ENCODE measurements at places on chromosomes 13 and 19.

DNA sequence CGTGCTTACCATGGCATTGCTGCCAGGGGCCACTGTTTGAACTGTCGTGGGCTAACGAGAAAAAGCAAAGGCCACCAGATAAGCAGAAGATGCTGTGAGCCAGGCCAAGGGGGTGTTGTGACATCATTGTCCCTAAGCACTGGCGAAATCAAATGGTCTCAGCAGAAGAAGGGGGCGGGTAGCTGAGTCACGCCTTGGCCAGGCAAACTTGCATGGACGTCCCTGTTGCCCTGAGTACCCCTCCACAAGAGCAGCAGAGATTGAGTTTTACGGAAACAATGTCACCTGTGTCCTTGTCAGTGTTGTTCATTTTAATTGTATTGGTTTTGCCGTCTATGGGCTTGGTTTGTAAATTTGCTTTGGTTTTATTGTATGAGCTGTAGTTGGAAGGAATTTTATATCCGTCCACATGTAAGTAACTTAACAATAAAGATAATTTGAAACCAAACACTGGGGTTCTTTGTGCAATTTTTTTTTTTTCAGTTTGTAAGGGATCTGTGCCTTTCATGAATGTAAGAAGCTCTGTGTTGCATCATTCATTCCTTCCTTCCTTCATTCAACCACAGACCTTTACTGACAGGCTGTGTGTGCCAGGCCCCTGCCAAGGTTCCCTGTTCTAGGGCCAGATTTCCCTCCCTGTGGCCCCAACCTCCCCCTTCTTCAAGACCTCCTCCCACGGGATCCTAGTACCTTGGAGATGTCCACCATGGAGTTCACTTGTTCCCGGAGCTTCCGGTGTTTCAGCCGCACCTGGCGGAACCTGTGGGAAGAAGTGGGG is 12.3 kb downstream of the KCNN4 start:
- no peak for DNase-seq

- DNase-seq: no peak
These were observed 15.6 kb downstream of the RHPN2 start for GRCh38 chr19:33048806-33049676.

GRCh38 chr13:26680123-26680450 is 80.5 kb downstream of the GPR12 start:
- no peak for DNase-seq

DNA sequence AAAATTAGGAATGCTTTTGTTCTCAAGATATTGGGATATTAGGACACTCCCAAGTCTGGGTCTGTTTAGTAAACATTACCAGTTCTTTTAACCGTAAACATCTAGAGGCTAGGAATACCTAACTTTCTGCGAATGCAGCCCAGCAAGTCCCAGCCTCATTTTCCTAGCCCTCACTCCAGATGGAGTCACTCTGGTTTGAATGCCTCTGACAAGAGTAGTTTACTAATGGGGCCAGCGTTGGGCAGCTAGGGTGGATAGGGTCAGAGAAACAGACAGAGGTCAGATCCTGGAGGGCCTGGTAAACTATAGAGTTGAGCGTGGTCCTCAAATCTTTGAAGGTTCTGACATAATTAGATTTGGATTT is 53.6 kb downstream of the WDFY2 start:
- DNase-seq: no peak

- DNase-seq: no peak
These were observed 2040.3 kb upstream of the PCDH20 start for GRCh38 chr13:63455938-63456337.

DNA sequence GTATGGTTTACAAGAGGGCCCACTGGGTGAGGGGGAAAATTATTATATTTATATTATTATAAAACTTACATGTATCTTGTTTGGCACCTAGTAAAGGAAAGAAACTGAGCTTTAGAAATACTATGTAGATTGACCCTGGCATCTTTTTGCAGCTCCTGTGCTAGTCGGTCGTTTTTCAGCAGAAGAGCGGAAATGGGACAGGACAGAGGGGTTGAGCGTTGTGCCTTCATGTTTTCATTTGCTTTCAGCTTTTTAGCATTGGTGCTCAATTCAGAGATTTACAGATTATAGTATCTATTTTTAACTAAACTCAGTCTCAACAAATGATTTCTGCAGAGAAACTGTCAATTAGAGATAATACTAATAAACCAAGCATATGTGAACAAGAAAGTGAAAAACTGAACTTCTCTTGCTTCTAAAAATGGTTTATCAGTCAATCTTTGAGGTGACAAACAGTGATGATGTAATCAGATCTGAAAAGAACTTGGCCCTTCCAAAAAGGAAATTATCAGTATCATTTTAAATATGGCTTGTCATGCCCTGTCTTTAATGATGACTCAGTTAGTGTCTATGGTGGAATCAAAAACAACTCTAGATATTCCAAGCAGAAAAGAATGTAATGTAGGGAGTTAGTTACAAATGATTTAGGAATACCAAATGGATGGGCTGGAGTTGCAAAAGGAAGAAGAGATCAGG is 56.9 kb upstream of the KCTD4 start:
- no peak for DNase-seq

DNA sequence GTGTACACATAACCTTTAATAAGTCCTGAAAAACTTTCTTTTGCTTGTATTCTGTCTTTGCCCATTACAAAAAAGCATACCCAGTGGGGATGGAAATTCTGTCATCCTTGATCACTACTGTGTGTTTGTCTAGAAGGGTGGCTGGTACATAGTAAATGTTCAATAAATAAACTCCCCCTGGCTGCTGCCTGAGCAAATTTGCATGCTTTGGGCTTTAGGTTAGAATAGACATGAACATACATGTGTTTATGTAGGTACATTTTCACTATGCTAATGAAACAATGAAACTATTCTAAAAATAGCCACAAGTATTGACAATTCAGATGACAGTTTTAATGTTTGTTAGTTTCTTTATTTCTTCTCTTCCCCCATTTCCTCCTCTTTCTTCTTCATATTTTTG is 36.1 kb downstream of the TNFSF13B start:
- DNase-seq: no peak

- no peak for DNase-seq
These were observed 4.3 kb downstream of the NDFIP2 start for GRCh38 chr13:79485014-79485811.

DNA sequence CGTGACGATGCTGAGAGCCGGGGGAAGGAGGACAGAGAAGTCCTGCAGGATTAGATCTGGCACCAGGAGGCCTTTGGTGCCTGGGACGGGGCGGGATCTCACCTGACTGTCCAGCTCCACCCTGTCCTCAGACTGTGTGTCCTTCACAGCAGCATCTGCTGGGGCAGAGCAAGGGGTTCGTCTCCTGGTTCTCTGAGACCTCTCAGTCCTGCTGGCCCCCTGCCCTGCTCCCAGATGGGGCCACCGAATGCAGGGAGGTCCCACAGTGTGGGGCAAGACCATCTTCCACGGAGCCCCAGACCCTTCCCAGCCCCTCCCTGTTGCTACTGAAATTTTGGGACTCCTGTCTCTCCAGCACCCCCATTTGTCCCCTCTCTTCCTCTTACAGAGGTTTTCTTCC is 4.5 kb downstream of the LILRB3 start:
- DNase-seq: no peak

GRCh38 chr19:43895727-43896308 is 39.3 kb downstream of the ZNF45 start:
- no peak for DNase-seq

DNA sequence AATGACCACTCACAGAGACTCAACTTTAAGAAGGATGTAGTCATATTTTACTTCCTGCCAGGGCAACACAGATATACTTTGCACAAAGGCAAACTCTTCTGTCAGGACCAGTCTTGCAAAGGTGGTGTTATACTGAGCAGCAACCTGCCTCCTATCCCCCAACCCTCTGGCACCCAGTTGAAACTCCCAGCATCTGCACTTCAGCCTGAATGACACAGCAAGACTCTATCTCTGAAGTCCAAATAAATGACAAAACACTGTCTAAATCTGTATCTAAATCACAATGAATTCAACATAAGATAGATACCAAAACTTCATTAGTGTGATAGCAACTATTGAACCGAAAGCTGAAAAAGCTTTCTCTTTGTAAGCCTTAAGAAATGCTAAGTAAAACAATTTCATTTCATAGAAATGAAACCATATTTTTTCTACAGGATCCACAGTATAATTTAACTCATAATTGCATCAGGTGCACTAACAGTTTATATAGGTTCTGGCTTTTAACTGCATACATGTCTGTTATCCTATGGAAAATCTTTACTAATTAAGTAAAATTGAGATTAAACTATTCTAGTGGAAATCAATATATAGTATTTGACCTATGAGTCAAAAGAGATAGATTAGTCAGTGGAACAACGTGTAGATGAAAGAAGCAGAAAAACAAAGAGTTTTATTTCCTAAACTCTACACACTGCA is 163.7 kb downstream of the TBC1D4 start:
- DNase-seq: no peak

GRCh38 chr19:41505105-41505504 is 62.1 kb downstream of the ERICH4 start:
- DNase-seq: no peak

DNA sequence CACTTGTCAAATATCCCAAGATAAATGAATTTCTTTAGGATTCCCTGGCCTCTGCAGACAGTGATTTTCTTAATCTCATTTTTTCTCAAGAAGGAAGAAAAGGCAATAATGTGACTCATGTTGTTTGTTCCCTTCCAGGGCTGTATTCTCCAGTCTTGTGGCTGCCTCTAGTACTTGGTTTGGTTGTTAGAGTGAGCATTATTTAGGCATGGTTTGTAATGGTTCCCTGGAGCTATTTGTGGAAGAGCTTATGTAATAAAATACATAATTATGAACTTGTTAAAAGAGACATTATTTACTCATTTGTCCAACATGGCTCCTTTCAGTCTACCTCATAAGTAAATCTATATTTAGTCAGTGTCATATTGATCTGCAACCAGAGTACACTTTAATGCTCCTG is 270.4 kb downstream of the DCT start:
- DNase-seq: no peak

DNA sequence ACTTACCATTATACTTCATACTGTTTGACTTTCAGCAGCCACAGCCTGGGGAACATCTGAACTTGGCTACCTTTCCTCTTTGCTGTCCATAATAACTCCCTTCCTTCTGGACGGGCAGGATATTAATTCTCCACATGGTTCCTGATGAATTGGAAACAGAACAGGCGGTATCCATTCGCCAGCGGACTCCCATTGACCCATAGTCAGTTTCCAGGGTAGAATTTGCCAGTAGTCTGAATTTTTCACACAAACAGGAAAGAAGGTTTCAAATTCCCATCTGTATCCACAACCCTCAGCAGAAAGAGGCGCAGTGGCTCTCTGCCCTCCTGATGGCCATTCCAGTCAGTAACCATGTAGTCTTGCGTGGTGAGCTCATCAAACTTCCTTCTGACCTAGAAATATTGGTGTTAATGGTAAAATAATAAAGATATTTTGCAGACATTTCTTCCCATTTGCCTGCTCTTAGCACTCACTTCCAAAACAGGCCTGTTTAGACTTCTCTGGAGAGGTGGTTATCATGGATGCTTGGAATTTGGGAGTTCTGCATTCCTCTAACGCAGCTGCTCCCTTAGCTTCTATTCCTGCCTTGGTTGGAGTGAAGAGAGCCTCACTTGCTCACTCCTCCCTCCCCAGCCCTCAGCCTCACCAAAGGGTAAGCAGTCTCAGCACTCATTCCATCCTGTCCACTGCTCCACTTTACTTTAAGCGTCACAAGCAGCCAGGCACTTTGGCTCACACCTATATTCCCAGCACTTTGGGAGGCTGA is 75.0 kb upstream of the OXGR1 start:
- no peak for DNase-seq

GRCh38 chr19:14672188-14672872 is 2.3 kb downstream of the ADGRE3 start:
- no peak for DNase-seq

GRCh38 chr13:40876020-40876738 is 86.8 kb downstream of the SLC25A15 start:
- DNase-seq: no peak

GRCh38 chr19:8515317-8515716 is 1.4 kb upstream of the ZNF414 start:
- DNase-seq: no peak

GRCh38 chr19:31518216-31519020 is 169.2 kb upstream of the TSHZ3 start:
- no peak for DNase-seq

DNA sequence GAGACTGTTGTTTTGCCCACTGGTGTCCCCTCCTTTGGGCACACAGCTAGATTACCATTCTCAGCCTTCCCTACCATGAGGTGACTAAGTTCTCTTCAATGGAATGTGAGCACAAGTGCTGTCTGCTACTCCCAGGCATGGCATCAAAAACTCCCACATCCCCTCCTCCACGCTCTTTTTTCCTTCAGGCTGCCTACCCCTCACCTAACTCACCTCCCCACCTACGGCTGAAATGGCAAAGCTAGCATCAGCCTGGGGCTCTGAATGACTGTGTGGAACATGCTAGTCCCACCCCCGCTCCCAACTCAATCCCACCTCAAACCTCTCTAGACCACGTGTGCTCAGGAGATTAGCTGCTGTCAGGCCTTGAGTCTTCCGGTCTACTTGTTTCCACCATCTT is 512.2 kb downstream of the DIAPH3 start:
- no peak for DNase-seq

GRCh38 chr19:5778402-5778801 is 6.1 kb downstream of the PRR22 start:
- DNase-seq: no peak

DNA sequence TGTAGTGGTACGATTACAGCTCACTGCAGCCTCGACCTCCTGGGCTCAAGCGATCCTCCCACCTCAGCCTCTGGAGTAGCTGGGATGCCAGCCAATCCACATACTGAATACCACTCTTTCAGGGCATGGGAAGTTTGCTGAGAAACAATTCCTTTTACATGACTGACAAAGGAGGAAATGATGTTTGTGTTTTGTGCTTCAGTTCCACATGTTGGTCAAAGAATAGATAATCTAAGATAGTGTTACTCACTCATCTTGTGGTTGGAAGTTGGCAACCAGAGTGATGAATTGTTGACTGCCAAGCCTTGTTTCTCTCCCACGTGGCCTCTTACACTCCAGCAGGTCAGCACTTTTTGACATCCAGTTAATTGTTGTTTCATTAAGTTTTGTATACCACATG is 7.6 kb downstream of the MBD3L2B start:
- no peak for DNase-seq

- DNase-seq: no peak
These were observed 6.6 kb upstream of the BCL3 start for GRCh38 chr19:44741841-44742329.

GRCh38 chr19:8811315-8812172 is 20.6 kb downstream of the ZNF558 start:
- DNase-seq: no peak

- DNase-seq: no peak
These were observed 207.6 kb downstream of the DNAJC15 start for GRCh38 chr13:43230989-43231388.

Data from stimulated activated CD4-positive, alpha-beta T cell treated with anti-CD3 and anti-CD28 coated beads, Interleukin-1b, Interleukin-23, amount 100 ng/mL, for 24 hours (primary cell).